Muscle of arm (tissue), 14 donors: ENCODE measurements at places on chromosomes 5 and 9.
A peak's percentile ranks its signal among the peaks of the same experiment; 100 is the strongest.

- DNase-seq, result no peak
These were observed 10.9 kb upstream of the ARHGEF28 start for GRCh38 chr5:73615085-73615484.

DNA sequence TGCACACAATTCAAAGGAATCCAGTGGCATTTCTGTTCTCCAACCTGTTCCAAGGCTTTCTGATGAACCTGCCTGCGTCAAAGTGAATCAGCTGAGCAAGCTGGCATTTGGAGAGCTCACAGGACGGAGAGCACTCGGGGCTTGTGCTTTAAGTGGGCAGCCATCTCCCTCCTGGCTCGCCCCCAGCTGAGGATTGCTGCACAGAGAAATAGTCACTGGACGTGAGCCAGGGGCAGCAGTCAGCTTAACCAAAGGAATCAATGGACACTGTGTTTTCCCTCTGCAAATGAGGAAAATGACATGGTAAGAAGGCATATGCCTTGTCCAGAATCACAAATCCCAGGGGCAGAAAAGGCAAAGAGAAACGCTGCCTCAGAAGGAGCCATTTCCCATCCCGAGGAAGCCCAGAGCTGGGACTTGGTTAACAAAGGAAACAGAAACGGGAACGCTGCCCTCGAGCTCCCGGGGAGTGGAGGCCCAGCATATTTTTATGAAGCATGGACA is 299.4 kb downstream of the ZSWIM6 start:
- no peak for DNase-seq

GRCh38 chr5:143494162-143494561 is 90.7 kb upstream of the NR3C1 start:
- no peak for DNase-seq

- DNase-seq, result no peak
These were observed 23.4 kb downstream of the CDK20 start for GRCh38 chr9:87950765-87951488.

- DNase-seq, result no peak
These were observed 41.6 kb upstream of the TMEM215 start for GRCh38 chr9:32741706-32742105.

DNA sequence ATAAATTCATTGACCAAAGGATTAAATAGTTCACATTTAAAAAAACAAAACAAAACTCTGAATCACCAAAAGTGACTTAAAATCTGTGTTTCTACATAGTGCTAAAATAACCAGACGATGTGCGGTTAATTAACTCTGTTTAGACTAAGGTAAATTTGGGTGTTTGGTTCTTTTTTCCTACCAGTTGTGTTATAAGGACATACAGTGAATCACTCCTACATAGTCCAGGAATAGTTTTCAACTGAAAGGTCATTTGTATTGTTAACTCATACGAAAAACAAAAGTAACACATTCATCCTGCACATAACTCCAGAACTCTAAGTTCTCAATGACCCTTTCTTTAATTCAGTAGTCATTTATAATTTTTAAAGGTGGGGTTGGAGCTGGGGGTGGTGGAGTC is 203.7 kb downstream of the GLIS3 start:
- no peak for DNase-seq

DNA sequence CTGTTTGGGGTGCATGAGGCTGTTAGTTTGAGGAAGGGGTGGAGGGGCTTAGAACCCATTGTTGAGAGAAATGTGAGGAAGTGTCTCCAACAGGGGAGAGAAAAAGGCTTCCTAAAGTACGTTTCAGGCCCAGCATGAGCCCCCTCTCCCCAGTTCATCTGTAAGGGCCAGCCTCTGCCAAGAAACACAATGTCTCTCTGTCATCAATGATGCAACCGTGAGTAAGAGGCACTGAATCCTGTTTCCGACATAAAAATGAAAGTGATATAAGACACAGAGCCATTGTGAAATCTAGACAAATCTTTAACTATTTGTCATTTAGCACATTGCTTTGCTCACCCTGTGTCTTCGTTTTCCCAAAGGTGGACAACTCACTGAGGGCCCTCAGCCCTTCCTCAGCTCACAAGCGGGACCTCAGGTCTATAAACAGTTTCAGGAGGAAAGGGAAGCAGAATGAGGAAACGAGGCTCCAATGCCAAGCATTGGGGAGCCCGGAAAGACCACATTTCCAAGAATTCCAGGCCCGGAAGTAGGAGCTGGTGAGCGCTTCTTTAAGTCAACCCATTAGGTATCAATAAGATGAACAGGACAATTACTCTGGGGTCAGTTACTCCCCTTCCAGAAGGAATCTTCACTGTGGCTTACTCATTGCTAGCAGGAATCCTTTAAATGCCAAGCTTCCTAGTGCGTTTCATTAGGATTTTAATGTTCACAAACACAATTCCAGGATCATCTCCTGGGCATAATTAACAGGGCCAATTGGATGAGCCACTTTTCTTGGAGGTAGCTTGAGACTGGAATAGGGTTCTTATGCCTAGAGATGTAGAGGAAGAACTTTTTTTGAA is 59.0 kb upstream of the KLF4 start:
- DNase-seq, result no peak

GRCh38 chr5:135584276-135584675 is 5.5 kb upstream of the CXCL14 start:
- no peak for DNase-seq

DNA sequence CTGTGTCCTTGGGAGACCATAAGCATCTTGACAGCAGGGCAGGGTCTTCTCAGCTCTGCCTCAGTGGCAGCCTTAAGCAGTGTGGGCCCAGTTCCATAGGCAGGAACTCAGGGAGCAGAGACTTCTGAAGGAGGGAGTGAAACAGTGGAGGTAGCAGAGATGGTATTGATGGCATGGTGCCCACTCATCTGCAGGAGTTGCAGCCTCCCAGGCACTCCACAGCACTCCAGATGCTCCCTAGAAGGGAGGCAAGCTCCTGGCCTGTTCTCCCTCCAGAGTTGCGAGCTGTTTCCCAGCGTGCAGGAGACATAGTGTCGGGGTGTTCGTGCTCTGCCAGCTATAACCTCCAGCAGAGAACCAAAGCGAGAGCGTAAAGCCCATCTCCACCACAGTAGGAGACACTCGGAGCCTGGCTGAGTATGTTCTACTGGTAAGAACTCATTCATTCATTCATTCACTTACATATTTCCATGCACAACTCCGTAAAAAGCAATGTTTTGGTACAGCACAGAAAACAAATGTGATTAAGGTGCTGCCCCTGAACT is 31.4 kb upstream of the UNC5A start:
- DNase-seq, result no peak

DNA sequence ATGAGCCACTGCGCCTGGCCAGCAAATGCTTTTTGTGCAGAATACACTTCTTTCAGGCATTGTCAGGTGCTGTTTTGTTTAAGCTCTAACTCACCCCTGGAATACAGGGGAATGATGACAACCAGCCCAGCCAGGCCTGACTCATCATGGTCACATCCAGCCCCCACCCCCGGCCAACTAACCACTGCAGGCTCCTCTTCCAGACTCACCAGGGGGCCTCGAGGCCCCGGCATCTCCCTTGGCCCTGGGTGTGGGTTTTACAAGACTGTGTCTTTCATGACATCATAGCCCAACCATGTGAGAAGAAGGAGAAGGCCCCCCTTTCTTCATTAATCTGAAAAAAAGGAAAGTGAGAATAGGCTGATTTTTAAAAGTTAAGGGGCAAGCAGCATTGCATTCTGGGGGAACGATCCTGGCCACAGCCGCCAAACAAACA is 35.5 kb downstream of the OLFML2A start:
- peak; percentile 77 for DNase-seq

- DNase-seq, result no peak
These were observed 240.4 kb upstream of the IRX2 start for GRCh38 chr5:2991884-2992283.

DNA sequence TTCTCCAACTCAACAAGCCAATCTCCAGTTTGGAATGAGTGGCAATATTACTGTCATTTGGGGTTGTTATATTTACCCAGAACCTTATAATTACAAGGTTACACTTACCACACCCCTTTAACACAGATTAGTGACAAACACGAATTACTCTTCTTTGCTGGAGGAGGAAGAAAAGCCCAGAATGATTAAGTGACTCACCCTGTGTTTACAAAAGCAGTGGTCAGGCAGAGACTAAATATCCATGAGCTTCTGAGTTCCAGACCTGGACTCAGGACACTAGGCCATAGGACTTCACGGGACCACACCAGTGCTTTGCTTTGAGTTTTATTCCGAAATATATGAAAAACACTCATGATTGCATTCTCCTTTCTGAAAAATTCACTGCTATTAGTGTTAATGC is 370.8 kb downstream of the TLE1 start:
- no peak for DNase-seq

DNA sequence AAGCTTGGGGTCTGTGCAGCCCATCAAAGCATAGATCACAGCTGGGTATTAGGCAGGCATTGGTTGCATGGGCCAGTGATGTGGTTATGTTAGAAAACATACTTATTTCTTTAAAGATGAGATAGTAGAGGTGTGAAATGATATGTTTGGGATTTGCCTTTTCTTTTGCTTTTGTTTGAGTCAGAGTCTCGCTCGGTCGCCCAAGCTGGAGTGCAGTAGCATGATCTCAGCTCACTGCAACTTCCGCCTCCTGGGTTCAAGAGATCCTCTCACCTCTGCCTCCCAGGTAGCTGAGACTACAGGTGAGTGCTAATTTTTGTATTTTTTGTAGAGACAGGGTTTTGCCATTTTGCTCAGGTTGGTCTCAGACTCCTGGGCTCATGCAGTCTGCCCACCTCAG is 84.8 kb downstream of the PDE6A start:
- DNase-seq, result no peak

DNA sequence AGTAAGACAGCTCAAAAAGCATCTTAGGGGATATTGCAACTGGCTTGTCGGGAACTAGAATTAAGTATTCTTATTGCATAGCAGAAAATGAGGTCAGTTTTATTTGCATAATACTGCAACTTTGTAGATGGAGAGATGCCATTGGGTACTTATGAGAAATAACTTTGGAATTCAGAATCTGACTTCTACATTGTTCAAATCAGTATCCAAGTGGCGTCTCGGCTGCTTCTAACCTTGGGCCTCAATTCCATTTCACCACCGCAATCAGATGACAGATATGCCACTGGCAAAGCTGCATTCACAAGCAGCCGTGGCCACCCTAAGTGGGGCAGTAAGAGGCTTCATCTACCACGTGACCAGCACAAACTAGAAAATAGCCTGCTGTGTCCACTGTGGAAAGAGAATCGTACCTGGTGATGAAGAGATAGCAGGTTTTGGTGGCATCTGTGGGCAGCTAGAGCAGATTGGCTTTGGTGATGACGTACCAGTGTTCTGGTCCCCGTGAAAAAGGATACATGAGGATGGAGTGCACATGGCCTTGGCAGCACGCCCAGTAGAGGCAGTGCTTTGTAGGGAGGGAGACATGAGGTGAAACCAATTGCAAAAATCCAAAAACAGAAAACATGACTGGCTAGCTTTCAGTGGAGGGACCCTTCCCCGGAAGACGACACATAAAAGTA is 116.6 kb downstream of the KLHL3 start:
- DNase-seq, result no peak

DNA sequence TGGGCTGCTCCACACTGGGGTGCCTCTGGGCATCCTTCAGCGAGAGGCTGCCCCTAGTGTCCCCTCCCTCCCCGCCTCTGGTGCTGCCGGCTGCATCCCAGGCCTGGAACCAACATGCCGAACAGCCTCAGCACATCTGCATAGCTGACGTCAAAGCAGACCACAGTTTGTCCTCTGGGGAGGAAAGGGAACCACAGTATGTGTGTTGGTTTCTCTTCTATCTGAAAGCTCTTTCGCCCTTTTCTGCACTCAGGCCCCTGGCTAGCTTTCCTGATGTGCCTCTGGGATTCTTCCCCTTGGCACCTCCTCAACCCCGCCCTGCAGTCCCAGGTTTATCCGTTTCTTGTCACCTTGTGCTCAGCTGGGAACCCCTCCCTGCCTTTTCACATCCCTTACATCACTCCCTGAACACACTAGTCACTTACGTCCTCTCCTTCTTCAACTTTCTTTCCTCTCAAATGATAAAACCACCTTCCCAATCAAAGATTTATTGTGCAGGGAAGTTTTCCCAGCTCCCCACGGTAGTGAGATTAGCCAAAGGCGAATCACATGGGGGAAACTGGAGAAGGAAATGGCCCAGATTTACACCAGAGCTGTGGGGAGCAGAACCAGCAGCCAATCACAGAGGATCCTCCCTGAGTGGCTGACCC is 35.5 kb upstream of the B4GALT1 start:
- DNase-seq, result no peak

DNA sequence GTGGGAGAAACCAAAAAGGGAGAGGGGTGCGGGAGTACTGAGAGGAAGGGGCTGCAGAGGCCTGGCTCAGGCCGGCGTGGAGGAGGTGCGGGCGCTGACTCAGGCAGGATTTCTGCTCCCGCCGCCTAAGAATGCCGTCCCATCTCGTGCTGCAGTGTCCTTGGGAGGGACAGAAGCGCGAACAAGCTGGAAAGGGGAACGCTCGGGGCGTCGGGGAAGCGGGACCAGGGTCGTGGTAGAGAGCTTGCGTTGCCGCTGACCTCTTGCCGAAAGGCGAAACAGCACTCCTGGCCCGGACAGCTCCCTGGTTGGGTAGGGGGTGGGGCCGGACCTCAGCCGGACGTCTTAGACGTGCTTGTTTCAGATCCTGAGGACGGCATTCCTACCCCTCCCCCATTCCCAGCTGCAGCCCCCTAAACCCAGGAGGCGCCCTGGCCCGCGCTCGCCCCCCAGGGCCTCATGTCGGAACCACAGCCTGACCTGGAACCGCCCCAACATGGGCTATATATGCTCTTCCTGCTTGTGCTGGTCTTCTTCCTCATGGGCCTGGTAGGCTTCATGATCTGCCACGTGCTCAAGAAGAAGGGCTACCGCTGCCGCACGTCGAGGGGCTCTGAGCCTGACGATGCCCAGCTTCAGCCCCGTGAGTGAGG is 1.1 kb downstream of the RELL2 start:
- DNase-seq, result peak; percentile 43

GRCh38 chr5:140992828-140993227 is 26.6 kb downstream of the PCDHAC2 start:
- no peak for DNase-seq

DNA sequence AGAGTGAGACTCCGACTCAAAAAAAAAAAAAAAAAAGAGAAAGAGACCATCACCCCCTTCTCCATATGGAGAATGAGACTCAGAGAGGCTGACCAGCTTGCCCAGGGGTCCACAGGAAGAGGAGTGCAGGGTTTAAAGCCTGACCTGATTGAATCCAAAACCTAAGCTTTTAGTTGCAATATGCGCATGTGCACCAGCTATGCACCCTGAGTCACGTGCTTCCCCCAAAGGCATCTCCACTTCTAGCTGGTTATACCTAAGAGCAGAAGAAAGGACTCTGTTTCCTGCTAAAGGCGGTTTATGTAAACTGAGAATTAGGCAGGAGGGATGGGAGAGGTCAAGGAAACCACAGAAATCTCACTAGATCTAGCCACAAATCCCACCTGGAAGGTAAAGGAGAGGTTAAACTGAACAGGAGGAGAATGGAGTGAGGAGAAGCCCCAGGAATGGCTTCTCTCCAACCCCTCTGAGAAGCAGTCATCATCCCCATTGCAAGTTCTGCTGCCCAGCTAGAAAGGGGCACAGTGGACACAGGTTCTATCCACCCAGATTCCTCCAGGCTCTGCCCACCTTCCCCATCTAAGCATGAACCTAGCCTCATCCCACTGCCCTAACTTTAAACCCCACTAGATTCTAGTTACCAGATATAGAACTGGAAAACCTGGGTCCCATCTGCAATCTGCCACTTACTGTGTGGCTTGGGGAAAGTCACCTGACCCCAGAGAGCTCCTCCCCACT is 171.3 kb downstream of the ACTL7B start:
- no peak for DNase-seq

- DNase-seq, result peak; percentile 8
These were observed 48.4 kb downstream of the STX17 start for GRCh38 chr9:99954819-99955218.
